ENCODE measurements at places on chromosomes 5 and 9. TPM values are rescaled to one million over a fixed set of nuclear protein-coding genes. Genes with fewer than 3 reads are reported as not detected.

SEMA6A gene
- not detected for total RNA-seq

PKD2L2 gene
- total RNA-seq = not detected

CRHBP gene
- total RNA-seq = not detected

ENTPD8 gene
- not detected for total RNA-seq

TMEM174 gene
- not detected for total RNA-seq

HTR1A gene
- total RNA-seq = not detected

RNF183 gene
- not detected for total RNA-seq

AGTPBP1 gene
- 41.8 TPM for total RNA-seq
